ENCODE measurements at places on chromosomes 16 and 17.

DNA sequence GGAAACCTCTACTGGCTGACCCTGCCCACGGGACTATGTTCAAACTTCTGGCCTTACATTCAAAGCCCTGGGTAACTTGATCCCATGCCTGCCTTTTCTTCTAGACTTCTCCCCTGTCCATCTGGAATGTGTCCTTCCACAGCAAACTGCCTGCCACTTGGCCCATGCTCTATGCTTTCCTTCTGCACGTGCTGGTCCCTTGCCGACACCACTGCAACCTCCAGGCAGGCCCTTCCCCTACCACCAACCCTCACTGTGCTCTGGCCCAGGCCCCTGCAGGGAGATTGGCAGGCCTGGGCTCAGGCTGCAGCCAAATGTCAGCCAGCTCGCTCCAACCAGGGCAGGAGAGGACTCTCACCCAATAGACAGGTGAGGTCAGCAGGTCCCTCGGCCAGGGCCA, 11.0 kb downstream of the HSD11B2 start:
- peaks cover 4% of the 10 kb centered on the region for H3K4me1 ChIP-seq
- H3K27me3 ChIP-seq = no peaks in the 10 kb centered on the region
- ATAC-seq = no peak
- peaks cover 24% of the 10 kb centered on the region for H3K36me3 ChIP-seq

- H3K4me1 ChIP-seq = no peaks in the 10 kb centered on the region
- H3K27ac ChIP-seq = no peak overlapping the region
- H3K27me3 ChIP-seq = peaks cover 23% of the 10 kb centered on the region
Observed at GRCh38 chr16:24490866-24491265, 48.5 kb upstream of the RBBP6 start.

- peaks cover 38% of the 10 kb centered on the region for H3K27me3 ChIP-seq
- peaks cover 11% of the 10 kb centered on the region for H3K4me1 ChIP-seq
- H3K4me3 ChIP-seq = no peak overlapping the region
- peak; percentile 92 for ATAC-seq
- H3K27ac ChIP-seq = no peak overlapping the region
- H3K36me3 ChIP-seq = no peaks in the 10 kb centered on the region
Observed at GRCh38 chr17:36198831-36199465, 2.4 kb upstream of the CCL3L1 start.

GRCh38 chr17:63984651-63985386, 12.1 kb upstream of the SCN4A start:
- H3K4me1 ChIP-seq = peaks cover 10% of the 10 kb centered on the region
- H3K36me3 ChIP-seq = no peaks in the 10 kb centered on the region
- ATAC-seq = peak; percentile 98
- H3K27me3 ChIP-seq = no peaks in the 10 kb centered on the region
- peak overlapping the region; percentile 93 for H3K27ac ChIP-seq
- H3K4me3 ChIP-seq = peak overlapping the region; percentile 59

GRCh38 chr17:57456622-57457021, 200.3 kb downstream of the MSI2 start:
- H3K27ac ChIP-seq = no peak overlapping the region
- H3K4me3 ChIP-seq = no peak overlapping the region
- H3K36me3 ChIP-seq = peaks cover 29% of the 10 kb centered on the region
- no peak for ATAC-seq
- peaks cover 57% of the 10 kb centered on the region for H3K4me1 ChIP-seq

GRCh38 chr17:2259769-2260536, 43.6 kb downstream of the SMG6 start:
- peak; percentile 82 for ATAC-seq
- peak overlapping the region; percentile 88 for H3K4me3 ChIP-seq
- no peaks in the 10 kb centered on the region for H3K27me3 ChIP-seq
- peaks cover 46% of the 10 kb centered on the region for H3K4me1 ChIP-seq
- peak overlapping the region; percentile 97 for H3K27ac ChIP-seq

- H3K36me3 ChIP-seq = no peaks in the 10 kb centered on the region
- H3K27ac ChIP-seq = no peak overlapping the region
- H3K4me3 ChIP-seq = no peak overlapping the region
- ATAC-seq = no peak
- H3K27me3 ChIP-seq = no peaks in the 10 kb centered on the region
Observed at GRCh38 chr16:68839831-68840230, 3.5 kb upstream of the TANGO6 start.

DNA sequence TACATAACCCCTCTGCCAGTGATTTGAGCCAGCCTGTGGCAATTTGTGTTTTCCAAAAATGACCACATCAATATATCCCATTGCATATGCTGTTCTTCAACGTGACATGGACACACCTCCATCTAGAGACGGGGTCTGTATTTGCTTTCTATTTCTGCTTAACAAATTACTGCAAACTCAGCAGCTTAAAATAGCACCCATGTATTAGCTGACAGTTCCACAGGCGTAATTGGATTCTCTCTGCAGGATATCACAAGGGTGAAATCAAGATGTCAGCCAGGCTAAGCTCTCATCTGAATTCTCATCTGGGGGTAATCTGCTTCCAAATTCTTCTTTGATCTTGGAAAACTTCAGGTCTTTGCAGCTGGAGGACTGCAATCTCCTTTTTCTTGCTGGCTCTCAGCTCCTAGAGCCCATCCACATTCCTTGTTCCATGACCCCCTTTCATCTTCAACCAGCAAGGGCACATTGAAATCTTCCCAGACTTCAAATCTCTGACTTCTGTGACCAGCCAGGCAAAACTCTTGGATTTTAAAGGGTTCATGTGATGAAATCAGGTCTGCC, 8.2 kb downstream of the KRT9 start:
- peaks cover 6% of the 10 kb centered on the region for H3K4me1 ChIP-seq
- H3K36me3 ChIP-seq = no peaks in the 10 kb centered on the region
- H3K27ac ChIP-seq = no peak overlapping the region

DNA sequence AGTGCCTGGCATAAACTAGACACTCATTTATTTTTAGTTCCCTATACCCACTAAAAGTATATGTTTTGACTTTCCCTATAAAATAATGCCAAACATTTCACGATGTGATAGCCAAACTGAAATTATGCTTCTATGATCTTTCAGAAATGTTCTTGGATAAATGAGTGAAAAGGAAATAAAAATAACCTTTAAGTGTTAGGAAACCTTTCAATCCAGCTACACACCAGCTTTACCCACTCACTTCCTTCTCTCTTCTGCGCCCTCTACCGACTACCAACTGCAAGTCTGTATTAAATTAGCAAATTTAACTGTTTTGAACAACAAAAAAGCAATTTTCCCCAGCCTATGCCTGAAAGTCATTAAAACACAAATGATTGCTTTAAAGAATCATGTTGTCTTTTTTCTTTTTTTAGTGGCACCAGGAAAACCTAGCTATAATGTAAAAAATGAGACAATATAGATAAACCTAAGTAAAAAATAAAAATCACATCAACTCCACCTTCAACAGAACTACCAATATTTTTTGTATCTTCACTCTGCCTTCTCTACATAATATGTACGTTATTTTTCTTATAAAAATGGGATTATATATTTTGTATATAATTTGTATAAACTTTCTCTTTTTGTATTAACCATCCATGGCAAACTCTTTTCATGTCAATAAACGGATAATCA, 13.2 kb upstream of the TMEM100 start:
- H3K27ac ChIP-seq = no peak overlapping the region
- H3K4me1 ChIP-seq = peaks cover 19% of the 10 kb centered on the region
- no peaks in the 10 kb centered on the region for H3K36me3 ChIP-seq

DNA sequence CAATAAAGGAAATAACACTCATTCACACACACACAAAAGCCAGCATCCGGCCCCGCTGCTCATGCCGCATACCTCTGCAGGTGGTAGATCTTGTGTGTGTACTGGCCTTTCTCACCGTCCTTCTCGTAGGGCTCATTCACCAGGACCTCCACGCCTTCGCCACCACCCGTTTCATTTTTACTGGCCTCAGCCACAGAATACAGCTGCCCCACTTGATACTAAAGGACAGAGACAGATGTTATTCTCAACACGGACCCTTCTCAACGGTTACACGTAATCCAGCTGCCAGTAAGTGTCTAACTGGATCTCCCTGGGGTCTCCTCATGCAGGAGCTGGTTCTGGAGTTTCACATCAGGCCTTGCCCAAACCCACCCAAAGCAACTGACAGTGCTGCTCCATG, 9.7 kb downstream of the PITPNA start:
- H3K36me3 ChIP-seq = peaks cover 77% of the 10 kb centered on the region
- H3K27ac ChIP-seq = no peak overlapping the region
- H3K27me3 ChIP-seq = no peaks in the 10 kb centered on the region

GRCh38 chr16:68660359-68660795, 15.3 kb downstream of the CDH3 start:
- no peak overlapping the region for H3K4me3 ChIP-seq
- peaks cover 7% of the 10 kb centered on the region for H3K27me3 ChIP-seq
- no peaks in the 10 kb centered on the region for H3K4me1 ChIP-seq
- H3K27ac ChIP-seq = no peak overlapping the region

DNA sequence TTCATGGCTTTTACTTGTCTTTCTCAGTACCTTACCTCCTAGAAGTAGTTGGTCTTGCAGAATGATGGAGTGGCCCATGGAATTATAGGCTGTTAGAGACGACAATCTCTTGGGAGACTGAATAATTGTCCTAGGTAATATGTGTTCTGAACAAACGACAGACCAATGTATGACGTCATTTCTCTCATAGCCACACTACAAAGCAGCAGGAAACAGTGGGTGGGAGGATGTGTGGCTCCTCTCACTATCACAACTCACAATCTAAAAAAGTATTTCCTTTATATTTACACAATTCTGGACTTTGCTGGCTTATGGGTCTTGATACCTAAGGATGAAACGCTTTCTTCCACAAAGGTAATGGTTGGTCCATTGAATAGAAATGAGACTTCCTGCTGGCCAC, 183.9 kb downstream of the TOX3 start:
- no peaks in the 10 kb centered on the region for H3K4me1 ChIP-seq
- no peak for ATAC-seq
- no peak overlapping the region for H3K4me3 ChIP-seq
- H3K27me3 ChIP-seq = no peaks in the 10 kb centered on the region

DNA sequence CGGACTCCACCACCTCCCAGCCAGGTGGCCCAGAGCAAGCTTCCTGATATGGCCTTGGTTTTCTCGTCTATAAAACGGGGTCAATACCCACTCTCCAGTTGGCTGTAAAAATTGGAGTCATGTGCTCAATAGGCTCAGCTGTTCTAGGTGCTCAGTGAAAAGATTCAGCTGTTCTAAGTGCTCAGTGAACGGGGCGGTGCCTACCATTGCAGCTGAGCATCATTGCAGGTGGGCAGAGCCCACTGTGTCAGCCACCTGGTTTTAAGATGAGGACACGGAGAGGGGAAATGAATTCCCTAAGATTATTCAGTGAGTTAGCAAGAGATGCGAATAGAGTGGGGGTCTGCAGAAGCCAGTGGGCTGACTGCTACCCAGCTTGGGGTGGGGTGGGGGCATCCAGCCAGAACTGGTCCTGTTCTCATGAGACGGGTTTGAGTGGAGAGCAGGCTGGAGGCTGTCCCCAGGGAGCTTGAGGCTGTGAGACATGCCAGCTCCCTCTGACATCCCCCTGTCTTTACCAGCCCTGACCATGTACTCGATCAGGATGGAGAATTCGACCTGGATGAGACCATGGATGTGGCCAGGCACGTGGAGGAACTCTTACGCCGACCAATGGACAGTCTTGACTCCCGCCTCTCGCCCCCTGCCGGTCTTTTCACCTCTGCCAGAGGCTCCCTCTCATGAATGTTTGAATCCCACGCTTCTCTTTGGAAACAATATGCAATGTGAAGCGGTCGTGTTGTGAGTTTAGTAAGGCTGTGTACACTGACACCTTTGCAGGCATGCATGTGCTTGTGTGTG, 21.9 kb downstream of the STAT5A start:
- peaks cover 98% of the 10 kb centered on the region for H3K36me3 ChIP-seq
- ATAC-seq = no peak
- H3K4me1 ChIP-seq = peaks cover 43% of the 10 kb centered on the region

DNA sequence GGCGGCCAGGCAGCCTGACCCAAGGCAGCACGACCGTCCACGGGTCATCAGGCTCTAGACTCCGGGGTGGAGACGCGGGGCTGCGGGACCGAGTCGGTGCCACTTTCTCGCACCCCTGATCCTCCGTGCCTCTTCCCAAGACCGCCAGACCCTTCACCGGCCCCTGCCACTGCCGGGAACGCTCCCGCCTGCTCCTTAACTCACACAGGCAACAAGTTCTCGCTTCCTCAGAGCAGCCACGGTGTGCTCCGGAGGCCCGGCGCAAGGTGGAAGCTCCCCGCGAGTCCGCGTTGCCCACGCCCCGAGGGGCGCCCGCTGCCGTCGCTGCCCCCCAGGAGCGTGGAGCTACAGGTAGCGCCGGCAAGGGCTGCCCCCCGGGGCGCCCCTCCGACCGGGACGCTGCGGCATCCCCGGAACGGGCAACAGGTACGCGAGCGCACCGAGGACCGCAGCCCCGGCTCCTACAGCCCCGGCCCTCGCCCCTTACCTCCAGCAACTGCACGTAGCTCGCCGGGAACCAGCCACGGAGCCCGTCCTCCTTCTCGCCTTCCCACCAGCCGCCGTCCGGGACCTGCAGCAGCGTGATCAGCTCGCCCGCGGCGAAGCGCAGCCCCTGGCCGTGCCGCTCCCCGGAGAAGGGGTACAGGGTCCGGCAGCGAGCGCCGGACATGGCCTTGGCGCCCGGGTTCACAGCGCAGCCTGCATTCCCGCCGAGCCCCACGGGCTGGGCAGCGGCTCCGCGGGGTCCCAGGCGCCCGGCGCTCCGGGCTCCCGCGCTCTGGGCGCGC, 491 bp downstream of the GAS7 start:
- no peak overlapping the region for H3K4me3 ChIP-seq
- H3K4me1 ChIP-seq = no peaks in the 10 kb centered on the region
- H3K27ac ChIP-seq = no peak overlapping the region
- peaks cover 24% of the 10 kb centered on the region for H3K27me3 ChIP-seq
- no peaks in the 10 kb centered on the region for H3K36me3 ChIP-seq

DNA sequence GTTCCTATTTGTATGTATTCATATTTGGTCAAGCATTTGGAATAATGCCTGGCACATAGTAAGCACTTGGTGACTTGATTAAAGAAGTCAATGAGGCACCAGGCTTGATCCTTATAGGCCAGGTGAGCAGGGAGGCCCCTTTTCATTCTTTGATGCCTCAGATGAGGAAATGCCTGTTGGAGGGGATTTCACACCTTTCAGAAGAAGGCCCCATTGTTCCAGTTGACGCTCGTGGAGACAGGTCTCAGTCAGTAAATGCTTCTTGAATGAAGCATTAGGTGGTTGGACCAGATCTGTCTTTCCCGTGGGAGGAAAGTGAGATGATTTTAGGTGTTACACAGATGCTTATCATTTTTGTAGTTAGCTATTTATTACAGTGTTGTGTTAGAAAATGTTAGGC, 13.0 kb downstream of the LCMT1 start:
- H3K4me1 ChIP-seq = peaks cover 26% of the 10 kb centered on the region
- no peak for ATAC-seq
- H3K27ac ChIP-seq = peak overlapping the region; percentile 75

- ATAC-seq = no peak
- no peak overlapping the region for H3K4me3 ChIP-seq
- peaks cover 3% of the 10 kb centered on the region for H3K27me3 ChIP-seq
- no peak overlapping the region for H3K27ac ChIP-seq
- no peaks in the 10 kb centered on the region for H3K36me3 ChIP-seq
Observed at GRCh38 chr16:70656712-70657263, 10.4 kb downstream of the IL34 start.

GRCh38 chr17:80327518-80327917, 66.9 kb downstream of the RNF213 start:
- peaks cover 16% of the 10 kb centered on the region for H3K4me1 ChIP-seq
- H3K36me3 ChIP-seq = peaks cover 100% of the 10 kb centered on the region

GRCh38 chr16:64627781-64628180, 494.1 kb downstream of the CDH11 start:
- no peak for ATAC-seq
- no peak overlapping the region for H3K27ac ChIP-seq
- no peaks in the 10 kb centered on the region for H3K36me3 ChIP-seq
- no peaks in the 10 kb centered on the region for H3K4me1 ChIP-seq
- no peaks in the 10 kb centered on the region for H3K27me3 ChIP-seq
- H3K4me3 ChIP-seq = no peak overlapping the region

- no peaks in the 10 kb centered on the region for H3K27me3 ChIP-seq
- no peaks in the 10 kb centered on the region for H3K36me3 ChIP-seq
- ATAC-seq = no peak
- no peak overlapping the region for H3K27ac ChIP-seq
Observed at GRCh38 chr16:11980136-11980844, 3.8 kb downstream of the SNX29 start.

All from activated T-helper 17 cell treated with anti-CD3 and anti-CD28 coated beads, Interleukin-2, amount 50 U/mL, for 72 hours (primary cell).